NCI-H2107 (cell line): ENCODE measurements at places on chromosomes 3 and 15.

DNA sequence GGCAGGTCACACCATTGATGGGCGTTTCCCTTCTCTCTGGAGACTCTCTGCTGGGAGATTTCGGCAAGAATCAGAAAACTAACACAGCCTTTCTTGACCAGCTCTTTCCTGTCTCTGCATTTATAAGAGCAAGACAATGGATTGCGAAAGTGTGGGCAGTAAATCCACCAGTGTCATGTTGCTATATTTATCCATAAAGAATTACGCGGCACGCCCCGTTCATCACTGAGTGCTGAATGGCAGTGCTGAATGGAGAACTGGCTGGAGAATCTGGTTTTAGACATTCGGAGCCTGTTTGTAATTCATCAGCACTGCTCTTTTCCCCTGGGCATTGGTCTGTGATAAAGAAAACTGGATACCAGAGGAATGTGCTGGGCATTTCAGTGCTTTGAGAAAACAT is 2.0 kb upstream of the CEMIP start:
- no peak for DNase-seq

- no peak for DNase-seq
These were observed 407.2 kb upstream of the TGFBR2 start for GRCh38 chr3:30199096-30199759.

DNA sequence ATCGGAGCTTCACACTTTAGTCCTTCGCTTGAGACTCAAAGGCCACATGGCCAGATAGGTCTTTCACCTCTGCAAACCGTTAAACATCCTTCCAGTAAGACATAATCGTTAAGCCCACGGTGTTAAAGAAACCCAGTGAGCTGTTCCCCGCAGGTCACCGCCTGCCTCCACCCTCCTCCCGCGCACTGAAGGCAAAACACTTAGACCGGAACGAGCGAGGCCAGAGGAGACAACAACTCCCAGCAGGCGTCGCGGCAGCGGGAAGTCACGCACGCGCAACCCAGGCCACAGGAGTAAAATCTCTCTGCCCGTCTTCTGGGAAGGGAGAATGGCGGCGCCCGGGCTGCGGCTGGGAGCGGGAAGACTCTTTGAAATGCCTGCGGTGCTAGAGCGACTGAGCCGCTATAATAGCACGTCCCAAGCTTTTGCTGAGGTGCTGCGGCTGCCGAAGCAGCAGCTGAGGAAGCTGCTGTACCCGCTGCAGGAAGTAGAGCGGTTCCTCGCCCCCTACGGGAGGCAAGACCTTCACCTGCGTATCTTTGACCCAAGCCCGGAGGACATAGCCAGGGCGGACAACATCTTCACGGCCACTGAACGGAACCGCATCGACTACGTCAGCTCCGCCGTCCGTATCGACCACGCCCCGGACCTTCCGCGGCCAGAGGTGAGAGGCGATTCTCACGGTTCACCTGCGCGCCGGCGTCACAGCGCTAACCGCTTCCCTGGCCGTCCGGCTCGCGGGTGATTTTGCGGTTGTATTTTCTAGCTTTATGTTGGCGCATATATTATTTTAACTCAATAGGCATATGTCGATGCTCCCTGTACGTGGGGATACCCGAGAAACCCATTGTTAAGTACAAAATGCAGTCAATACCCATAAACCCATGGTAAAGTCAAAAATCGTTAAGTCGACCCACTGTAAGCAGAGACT is at the start of gene GTPBP8:
Gene GTPBP8, plus strand, starts transcription at position 313 of the 931 bp plus-strand sequence. Its CDS starts 16 bp downstream, at position 329.
- DNase-seq = peak; percentile 87

- DNase-seq = no peak
These were observed 10.9 kb downstream of the RMDN3 start for GRCh38 chr15:40743921-40744814.

GRCh38 chr15:63045465-63045840 is 2.9 kb downstream of the TPM1 start:
- DNase-seq = no peak

DNA sequence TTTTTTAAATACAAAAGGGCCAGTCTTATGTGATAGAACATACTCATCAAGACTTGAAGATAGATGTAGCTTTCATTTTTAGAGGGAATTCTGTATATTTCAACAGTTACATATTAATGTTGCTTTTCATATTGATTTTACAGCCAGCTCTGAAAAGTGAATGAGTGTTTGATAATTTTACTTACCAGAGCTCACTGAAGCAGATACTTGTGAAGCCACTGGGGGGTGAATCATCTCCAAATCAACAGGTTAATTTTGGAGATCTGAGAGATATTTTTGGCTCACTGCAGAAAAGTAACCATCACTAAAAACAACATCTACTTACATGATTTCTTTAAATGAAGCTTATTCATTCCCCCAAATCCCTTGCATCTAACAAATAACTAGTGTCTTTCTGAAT is 24.7 kb downstream of the TNFAIP8L3 start:
- DNase-seq = no peak

- peak; percentile 3 for DNase-seq
These were observed 74.8 kb downstream of the AQP9 start for GRCh38 chr15:58212909-58213526.
